ENCODE measurements at places on chromosomes 1 and 21.
A peak's percentile ranks its signal among the peaks of the same experiment; 100 is the strongest.

DNA sequence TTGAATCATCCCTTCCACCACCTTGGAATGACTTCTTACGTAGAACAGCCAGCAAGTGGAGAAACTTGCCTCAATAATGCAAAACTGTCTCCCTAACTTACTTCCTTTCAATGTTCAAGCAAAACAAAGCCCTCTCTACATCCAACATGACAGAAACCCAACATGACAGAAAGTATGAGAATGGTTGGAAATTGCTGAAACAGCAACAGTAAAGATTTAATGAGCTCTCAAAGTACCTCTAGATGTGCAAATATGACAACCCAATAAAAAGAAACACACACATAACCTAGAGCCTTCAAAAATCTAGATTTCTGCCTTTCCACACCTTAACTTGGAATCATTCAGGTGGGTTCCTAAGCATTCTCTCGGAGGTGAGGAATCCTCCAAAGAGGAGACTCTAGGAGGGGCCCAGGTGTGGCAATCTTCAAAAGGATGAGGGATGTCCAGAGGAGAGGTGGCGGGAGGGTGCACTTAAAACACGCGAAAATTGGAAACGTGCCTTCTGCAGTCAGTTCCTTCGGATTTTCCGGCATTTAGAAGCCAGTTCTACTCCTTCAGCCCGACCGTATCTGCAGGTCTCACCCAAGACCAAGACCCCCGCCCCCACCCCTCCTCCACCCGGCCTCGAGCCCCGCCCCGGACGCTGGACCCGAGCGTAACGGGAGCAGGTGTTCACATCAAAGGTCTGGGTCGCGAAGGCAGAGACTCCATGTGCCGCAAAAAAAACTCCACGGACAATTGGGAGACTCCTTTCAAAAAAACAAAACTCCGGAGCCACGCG lies 996 bp upstream of the MGST3 start:
- DNase-seq: peak; percentile 16

DNA sequence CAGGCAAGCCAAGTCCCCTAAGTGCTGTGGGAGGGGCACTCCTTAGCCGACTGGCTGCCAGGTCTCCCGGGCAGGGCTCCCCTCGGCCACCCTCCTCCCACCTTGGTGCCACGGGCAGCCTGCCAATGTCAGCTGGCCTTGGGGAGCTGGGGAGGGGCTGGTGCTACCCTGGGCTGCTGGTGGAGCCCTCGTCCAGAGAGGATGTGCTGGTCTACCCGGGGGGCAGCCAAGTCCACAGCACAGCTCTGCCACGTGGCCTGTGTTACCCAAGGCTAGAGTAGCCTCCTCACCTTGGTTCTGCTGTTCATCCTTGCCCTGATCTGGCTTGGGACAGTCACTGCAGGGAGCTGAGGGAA lies 42.9 kb downstream of the CRYAA start:
- no peak for DNase-seq

DNA sequence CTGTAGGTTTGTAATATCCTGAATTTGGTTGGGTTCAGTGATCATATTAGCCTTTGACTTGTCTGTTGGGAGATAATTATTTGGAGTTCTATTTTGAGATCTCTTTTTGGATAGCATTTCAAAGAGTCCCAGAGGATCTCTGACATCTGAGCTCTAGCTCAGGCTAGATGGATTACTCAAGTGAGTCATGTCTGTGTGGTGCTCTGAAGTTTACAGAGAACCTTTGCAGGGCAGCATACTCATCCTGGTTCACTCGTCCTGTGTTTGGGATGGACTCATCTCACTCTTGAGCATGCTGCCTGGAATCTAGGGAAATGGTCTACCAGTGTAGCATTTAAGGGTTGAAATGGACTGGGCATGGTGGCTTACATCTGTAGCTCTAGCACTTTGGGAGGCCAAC lies 29.4 kb upstream of the BMP8A start:
- peak; percentile 10 for DNase-seq

GRCh38 chr1:50497007-50497406 lies 73.8 kb upstream of the DMRTA2 start:
- DNase-seq: no peak

DNA sequence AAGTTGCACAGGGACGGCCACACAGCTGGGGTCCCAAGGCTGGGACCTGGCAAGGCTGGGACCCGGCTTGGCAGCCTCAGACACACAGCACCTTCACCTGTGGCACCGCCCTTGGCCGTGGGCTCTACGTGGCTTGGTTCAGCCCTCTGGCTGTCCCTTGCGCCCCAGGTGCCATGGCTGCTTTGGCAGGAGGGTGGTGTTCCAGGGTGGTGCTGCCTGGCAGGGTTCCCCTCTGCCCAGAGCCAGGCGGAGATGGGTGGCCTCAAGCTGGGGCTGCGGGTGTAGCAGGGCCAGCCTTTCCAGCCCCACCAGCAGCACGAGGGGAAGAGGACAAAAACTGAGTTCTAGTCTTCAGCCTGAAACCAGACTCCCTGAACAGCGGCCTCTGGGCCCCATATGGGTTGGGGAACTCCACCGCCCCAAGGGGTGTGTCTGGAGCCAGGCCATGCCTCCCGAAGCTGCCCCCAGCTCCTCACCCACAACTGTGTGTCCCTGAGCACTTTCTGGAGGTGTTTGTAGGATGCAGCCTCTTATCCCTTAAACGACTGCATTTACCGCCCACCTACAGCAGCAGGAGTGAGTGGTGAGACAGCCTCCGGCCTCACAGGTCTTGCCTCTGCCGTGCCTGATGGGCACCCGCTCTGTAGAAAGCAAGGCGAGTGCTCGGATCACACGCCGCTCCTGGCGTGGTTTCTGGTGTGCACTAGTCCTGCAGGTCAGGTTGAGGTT lies 92.3 kb downstream of the PDE9A start:
- no peak for DNase-seq

DNA sequence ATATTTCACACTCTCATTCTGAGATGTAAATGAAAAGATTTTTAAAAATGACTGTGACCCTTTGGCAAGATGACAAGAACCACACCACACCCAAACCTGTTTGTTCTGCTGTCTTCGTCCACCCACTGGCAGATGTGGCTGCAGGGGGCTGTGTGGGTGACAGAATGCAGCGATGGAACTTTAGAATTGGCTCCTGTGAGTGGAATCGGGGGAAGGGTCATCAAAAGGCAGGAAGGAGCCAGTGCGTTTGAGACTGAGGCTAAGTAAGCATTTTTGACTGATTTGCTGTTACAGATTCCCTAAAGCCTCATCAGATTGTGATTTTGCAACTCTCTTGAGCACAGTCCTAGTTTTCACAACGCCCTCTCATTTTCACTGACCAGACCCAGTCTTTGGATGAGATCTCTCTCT lies 111.2 kb upstream of the ADGRL2 start:
- no peak for DNase-seq

DNA sequence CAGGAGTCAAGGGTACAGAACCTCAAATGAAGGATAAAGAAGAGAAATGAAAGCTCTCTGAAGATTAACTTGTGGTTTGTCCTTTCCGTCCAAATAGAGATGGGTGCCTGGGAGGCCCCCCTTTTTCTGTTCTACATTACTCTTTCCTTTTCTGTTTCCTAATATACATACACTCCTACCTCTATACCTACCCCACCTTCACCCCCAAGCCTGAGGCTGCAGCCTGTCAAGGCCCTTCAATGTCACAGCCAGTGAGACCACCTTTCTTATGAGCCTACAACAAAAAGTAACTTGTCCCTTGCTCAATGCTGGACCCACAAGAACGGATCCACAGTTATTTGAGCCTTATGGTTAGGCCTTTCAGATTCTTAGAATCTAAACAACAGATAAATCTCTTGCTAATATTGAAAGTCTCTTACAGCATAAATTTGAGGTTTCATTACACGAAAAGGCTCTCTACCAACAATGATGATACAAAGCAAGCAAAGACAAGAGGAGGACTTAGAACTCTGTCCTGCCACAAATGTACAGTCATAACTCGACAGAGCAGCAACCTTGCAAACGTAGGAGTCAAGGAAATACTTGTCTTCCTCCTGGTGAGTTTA lies 4.1 kb upstream of the TRAF3IP3 start:
- no peak for DNase-seq

GRCh38 chr1:167611983-167612382 lies 18.0 kb upstream of the RCSD1 start:
- DNase-seq: no peak

- no peak for DNase-seq
These were observed 2.6 kb downstream of the PUM1 start for GRCh38 chr1:31062867-31063380.

DNA sequence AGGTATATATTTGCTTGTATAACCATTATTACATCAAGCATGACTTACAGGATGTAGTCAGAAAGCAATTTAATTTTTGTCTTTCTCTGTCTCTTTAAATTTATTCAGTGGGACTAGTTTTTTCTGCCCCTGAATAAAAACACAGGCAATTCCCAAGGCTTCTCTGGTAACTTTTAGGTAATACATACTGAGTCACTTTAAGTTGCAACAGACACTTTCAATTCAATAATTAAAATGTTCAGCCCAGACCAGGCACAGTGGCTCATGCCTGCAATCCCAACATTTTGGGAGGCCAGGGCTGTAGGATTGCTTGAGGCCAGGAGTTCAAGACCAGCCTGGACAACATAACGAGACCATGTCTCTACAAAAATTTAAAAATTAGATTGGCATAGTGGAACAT lies 12.3 kb downstream of the SLC44A3 start:
- DNase-seq: no peak

GRCh38 chr1:193944454-193944853 lies 758.0 kb upstream of the B3GALT2 start:
- no peak for DNase-seq

DNA sequence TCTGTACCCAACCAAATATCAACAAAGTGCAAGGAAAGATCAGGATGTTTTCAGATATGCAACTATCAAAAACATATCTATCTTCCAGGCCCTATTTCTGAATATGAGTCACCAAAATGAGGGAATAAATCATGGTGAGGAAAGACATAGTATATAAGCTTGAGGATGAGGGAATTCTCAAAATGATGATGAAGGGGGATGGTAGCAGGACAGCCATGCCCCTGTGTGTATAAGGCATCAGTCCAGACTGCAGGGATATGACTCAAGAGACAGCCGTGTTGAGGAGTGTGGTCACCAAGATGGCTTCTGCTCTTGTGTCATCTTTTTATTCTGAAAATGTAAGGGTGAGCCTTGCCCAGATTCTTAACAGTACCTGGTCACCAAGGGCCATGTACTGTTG lies 4.4 kb upstream of the WDR64 start:
- DNase-seq: peak; percentile 77

GRCh38 chr1:56355918-56356317 lies 223.4 kb downstream of the PLPP3 start:
- no peak for DNase-seq

DNA sequence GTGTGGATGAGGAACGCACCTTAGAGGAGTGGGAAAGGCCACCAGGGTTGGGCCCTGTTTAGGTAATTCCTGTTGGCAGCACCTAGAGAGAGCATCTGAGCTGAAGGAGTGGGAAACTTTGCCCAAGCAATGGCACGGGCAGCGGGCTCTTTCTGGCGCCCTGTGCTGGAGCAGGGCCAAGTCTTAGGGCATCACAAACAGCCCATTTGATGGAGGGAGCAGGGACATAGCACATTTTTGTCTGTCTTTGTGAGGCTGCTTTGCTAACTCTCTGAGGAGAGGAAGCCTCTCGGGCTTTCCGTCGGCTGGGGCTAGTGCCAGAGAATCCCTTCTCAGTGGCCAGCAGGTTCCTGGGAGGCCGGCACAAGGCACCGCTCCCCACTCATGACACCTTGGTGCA lies 22.5 kb upstream of the CNTN2 start:
- DNase-seq: no peak

- DNase-seq: no peak
These were observed 14.6 kb upstream of the MPZL1 start for GRCh38 chr1:167706931-167707877.

DNA sequence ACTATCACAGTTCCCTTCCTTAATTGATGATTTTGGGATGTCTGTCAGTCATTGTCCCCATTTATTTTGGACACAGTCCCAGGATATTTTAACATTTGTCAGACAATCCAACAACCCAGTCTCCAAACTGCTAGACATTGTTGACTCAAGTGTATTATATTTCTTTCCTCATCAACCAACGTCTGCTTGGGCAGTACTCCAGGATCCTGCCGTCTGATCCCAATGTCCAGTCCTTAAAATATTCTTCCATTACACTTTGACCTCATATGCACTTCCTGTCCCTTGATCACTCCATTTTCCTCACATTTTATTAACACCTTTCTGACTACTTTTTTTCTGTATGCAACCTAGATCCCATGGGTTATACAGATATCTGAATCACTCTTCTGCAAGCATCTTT lies 39.8 kb upstream of the KIAA0040 start:
- DNase-seq: no peak

DNA sequence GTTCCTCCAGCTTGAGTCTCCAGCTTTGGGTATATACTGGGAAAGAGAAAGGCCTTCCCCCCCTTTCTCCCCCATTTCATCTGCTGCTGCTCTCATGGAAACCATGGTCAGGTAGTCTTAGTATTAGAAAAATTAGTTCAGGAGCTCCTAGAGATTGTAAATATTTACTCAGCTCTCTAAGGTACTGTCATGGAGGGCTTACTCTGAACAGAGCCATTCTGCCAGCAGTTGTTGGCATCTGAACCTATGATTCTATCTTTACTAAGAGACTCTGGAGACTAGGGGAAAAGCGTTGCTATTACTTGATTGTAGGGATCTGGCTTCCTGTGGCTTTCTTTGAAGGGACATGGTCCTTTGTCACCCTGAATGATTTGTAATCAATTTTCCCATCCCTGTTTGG lies 6.1 kb downstream of the INTS3 start:
- no peak for DNase-seq

GRCh38 chr1:65564493-65564892 lies 144.0 kb downstream of the LEPR start:
- DNase-seq: no peak

- no peak for DNase-seq
These were observed 61.8 kb downstream of the S1PR1 start for GRCh38 chr1:101298663-101299062.

DNA sequence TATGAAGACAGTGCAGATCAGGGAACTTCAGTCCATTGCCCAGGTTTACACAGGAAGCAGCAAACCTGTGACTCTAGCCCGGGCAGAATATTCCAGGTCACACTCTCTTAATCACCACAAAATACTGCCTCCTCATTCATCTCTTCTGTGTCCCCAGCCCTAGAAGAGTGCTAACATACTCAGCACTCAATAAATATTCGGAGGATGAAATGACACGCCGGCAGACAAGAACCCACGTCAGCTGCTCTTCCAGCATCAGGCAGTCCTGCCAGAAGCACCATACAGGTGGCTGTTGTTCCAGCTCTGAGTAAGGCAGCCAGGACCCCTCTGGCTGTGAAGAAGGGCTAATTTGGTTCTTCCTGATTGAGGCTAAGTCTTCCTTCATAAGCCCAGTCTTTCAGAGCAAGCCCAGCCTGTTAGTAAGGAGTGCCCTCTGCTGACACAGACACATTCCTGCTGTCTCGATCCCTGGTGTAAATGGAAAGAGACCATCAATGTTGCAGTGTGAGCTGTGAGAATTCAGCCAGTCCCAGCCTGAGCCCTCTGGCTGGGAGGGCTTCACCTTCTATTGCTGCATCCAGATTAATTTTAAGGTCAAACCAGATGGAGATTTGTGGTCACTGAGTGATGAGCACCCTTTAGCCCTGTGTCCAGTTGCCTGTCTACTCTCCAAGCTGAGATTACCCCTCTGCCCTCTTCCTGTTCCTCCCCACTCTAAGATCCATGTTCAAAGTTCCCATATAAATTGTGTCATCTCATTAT lies 45.0 kb upstream of the KIRREL1 start:
- DNase-seq: peak; percentile 42

GRCh38 chr1:216020743-216021345 lies 402.4 kb downstream of the USH2A start:
- DNase-seq: no peak

GRCh38 chr1:186829686-186830587 lies 1.2 kb downstream of the PLA2G4A start:
- no peak for DNase-seq

Measured in A172 (cell line).